Esophagus muscularis mucosa (tissue), 4 donors: ENCODE measurements at places on chromosomes 12 and 14. TPM values are rescaled to one million over a fixed set of nuclear protein-coding genes. Genes with fewer than 3 reads are reported as not detected.

PFDN5 gene
- 812 TPM for total RNA-seq

SETD1B gene
- 27.1 TPM for total RNA-seq

NINJ2 gene
- 11.1 TPM for total RNA-seq

MIP gene
- not detected for total RNA-seq

SUOX gene
- 18.3 TPM for total RNA-seq

NXPH4 gene
- not detected for total RNA-seq

B3GNT4 gene
- not detected for total RNA-seq

INHBE gene
- not detected for total RNA-seq

GALNT9 gene
- 0.58 TPM for total RNA-seq

CNTN1 gene
- total RNA-seq, result 52.0 TPM

NUP107 gene
- 25.5 TPM for total RNA-seq

DPPA3 gene
- total RNA-seq, result not detected

HSPA2 gene
- total RNA-seq, result 334 TPM

SELPLG gene
- total RNA-seq, result 9.6 TPM

SLC17A8 gene
- total RNA-seq, result not detected

DEGS2 gene
- not detected for total RNA-seq
